ENCODE measurements at places on chromosomes 2 and 18.
A peak's percentile ranks its signal among the peaks of the same experiment; 100 is the strongest.

DNA sequence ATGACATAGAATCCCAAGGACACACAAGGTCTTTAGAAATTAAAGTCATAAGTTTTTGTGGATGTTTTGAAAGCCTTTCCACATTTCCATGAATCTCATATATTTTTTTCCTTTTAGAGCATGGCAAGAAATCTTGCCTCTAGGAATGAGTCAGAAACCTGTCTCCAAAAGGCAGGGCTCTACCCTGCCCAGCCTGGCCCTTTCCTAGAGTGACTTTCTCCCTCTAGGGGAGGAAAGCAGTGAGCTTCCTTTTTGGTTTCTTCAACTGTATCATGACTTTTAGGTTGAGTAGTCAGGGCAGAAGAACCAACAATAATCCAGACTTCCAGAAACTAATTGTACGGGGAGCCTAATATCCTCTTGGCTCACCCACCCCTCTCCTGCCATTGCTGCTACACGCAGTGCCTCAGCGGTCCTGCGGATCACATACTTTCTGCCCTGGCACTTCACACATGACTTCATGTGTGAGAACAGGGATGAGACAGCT, 300.3 kb downstream of the AGPS start:
- no peak for DNase-seq

DNA sequence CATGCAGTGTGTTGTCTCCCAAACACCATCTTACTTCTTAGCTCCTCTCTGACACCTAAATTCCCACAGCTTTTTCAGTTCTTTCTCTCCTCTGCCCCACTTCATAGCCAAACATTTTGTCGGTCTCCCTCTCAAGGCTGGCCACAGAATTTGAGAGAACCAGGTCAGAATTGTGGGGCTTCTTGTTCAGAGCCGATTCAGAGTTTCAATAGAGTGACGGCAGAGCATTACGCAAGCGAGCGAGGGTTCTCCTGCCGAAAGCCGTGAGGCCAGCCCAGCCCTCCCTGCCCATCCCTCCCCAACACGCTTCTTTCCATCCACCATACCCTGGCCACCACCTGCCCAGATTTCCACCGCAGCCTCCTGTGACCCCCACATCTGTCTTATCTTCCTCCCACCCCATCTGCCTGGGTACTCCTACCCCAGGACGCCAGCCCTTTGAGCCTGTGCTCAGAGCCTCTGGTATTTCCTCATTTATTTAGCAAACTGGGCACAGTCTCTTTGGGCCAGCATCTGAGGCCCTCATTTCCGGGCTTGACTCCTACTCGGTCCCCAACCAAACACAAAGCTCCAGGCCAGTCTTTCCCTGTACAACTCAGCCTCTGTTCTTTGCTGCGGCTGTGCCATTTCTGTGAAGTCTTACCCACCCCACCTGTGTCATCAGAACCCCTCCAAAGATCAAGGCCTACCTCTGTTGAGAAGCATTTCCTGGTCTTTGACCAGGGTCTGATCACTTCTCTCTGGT, 70.0 kb upstream of the MAP4K4 start:
- no peak for DNase-seq

DNA sequence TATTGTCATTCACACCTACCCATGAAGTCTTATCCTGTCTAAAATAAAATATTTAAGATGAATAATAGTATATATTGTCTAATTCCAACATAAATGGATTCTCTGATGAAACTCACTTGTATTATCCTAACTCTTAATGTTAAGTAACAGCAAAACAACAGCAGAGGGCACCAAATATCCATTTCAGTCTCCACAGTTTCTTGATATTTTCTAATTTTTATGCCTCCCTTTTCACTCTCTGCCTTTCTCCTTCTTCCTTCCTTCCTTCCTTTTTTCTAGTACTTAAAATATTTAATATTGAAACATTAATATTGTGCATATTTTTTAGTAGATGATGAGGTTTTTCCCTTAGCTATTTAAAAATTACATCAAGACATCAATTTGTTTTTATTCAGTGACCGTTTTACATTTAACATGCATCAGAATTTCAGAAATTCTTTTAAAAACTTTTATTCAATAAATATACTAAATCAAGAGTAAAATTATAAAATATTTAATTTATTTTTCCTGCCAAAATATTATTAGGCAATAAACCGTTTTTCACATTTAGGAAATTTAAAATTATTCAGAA, 97.6 kb downstream of the WDR7 start:
- peak; percentile 40 for DNase-seq

GRCh38 chr2:6945821-6946220, 28.6 kb downstream of the RNF144A start:
- DNase-seq, result no peak

DNA sequence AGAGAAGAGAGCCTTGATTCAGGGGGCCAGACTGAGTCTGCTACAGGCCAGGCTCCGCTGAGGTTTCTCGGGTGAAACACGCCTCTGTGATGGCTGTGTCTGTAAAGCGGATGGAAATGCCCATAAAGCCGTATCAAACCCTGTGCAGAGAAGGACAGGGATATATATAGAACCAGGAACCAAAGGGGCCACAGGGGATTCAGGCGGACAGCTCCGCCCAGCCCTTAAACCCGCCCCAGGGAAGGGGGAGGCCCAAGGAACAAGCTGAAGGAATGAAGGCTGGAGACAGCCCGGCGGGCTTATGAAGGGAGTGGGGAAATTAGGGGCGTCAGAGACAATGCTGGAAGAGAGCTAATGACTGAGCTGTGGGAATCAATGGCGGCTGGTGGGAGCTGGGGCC, 42.1 kb downstream of the NHEJ1 start:
- DNase-seq, result no peak

All from astrocyte of the cerebellum (primary cell).